DMS53 (cell line): ENCODE measurements at places on chromosomes 2 and 18.
A peak's percentile ranks its signal among the peaks of the same experiment; 100 is the strongest.

DNA sequence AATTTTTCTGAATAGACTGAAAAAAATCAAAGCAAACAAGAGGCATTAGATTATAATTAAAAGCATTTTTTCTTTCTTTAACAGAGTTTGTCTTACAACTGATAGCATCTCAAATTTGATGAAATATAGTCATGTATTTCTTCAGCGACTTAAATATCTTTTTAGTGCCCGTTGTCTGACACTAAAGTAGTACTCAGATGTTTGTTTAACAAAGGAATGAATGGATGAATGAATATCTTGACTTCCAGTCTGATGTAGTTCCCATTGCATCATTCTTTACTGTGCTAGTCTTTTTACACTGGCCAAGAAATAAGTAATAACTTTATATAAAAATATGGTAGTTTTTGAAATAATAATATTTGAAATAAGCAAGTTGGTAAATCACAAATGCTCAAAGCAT lies 111.1 kb downstream of the TTC27 start:
- DNase-seq = no peak

GRCh38 chr18:13580351-13580750 lies 146.0 kb downstream of the FAM210A start:
- no peak for DNase-seq

- DNase-seq = no peak
Observed at GRCh38 chr2:209147981-209148380, 275.9 kb upstream of the MAP2 start.

- no peak for DNase-seq
Observed at GRCh38 chr2:113150258-113150601, 22.8 kb downstream of the IL1RN start.

DNA sequence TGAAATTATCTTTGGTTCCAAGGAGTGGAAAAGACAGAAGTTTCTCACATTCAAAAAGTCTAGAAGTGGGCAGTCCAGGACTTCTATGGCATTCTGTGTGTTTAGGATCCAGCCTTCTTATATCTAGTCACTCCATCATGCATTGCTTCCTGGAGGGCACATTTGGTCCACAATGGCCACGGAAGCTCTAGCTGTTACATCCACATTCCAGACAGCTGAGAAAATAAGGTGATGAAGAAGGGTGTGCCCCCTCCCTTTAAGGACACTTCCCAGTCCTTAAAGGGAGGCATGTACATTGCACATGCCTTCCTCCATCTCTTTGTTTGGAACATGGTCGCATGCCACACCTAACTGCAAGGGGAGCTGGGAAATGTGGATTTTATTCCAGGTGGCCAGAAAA lies 59.9 kb upstream of the BZW1 start:
- no peak for DNase-seq

DNA sequence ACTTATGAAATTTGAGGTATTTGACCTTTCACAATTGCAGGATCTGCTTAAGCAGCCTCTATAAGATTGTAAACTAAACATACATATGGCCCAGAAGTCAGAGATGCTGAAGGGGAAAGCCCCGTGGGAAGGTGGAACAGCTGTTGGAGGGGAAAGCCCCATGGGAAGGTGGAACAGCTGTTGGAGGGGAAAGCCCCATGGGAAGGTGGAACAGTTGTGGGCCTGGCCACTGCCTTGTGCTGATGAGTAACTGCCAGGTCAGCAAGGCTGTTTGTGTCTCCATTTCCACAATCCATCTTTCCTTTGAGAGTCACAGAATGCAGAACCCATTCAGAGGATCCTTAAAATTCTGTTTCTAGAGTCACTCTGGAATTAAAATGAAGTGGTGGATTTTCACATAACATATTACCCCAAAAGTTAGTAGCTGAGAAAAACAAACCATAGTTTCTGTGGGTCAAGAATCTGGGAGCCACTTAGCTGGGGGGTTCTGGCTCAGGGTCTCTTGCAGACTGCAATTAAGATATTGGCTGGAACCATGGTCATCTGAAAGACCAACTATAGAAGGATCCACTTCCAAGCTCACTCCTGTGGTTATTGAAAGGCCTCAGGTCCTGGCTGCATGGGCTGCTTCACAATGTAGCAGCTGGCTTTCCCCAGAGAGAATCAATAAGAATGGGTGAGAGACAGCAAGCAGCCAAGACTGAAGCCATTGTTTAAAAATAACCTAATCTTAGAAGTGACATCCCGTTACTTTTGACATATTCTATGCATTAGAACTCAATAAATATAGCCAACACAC lies 86.6 kb upstream of the CAVIN2 start:
- DNase-seq = peak; percentile 31

- no peak for DNase-seq
Observed at GRCh38 chr2:98663511-98664090, 55.2 kb downstream of the UNC50 start.
